Right atrium auricular region (tissue), 2 donors: ENCODE measurements at places on chromosomes 2 and 18. TPM values are rescaled to one million over a fixed set of nuclear protein-coding genes. Genes with fewer than 3 reads are reported as not detected.

The FAP gene
- total RNA-seq: 5.7 TPM

- no peaks in the 10 kb centered on the region for H3K4me1 ChIP-seq
- H3K27ac ChIP-seq: no peak overlapping the region
- H3K36me3 ChIP-seq: no peaks in the 10 kb centered on the region
- no peak for DNase-seq
- H3K27me3 ChIP-seq: no peaks in the 10 kb centered on the region
Observed at GRCh38 chr2:59947209-59947608, 606.2 kb downstream of the BCL11A start.

DNA sequence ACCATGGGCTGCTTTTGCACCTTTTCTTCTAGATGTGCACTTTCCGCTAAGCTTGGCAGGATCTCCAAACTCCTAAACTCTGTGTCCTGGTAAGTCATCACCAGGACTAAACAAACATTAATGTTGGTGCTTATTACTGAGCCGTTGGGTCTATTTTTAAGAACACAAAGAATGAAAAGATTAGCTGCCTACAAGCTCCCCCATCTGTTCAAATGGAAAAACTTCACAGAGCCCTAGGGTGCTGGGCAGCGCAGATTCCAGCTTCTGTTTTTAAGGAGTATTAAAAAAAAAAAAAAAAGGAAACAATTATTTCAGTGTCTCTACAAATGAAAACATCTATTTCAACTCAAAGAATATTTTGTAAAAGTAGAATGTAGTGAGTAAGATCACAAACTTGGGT lies 97.8 kb upstream of the AQP4 start:
- no peaks in the 10 kb centered on the region for H3K36me3 ChIP-seq
- H3K4me3 ChIP-seq: no peak overlapping the region
- H3K27ac ChIP-seq: no peak overlapping the region
- no peaks in the 10 kb centered on the region for H3K4me1 ChIP-seq
- no peaks in the 10 kb centered on the region for H3K27me3 ChIP-seq
- DNase-seq: no peak

The DCC gene
- not detected for total RNA-seq

DNA sequence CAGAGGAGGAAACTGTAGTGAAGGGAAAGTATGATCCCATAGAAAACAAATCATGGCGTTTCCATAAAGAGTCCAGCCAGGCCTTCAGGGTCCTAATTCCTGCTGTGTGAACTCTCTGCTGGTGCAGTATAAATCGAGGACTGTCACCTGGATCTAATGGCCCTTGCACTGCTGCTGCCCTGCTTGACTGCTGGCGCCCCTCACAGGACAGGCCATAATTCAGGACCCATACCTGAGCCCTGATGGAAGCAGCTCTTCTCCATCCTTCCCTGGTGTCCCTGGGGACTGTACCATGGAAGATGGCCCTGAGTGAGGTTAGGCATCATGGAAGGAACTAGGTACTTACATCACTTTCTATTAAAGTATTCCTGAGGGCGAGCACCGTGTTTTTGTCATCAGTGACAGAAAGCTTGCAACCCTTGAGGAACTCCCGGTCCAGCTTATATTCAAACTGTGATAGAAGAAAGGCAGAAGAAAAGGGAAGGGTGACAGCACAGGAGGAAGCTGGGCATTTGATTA lies 116.9 kb downstream of the RIF1 start:
- H3K27me3 ChIP-seq: no peaks in the 10 kb centered on the region
- no peak overlapping the region for H3K27ac ChIP-seq
- H3K4me1 ChIP-seq: no peaks in the 10 kb centered on the region

GRCh38 chr2:200379481-200380090 lies 73.1 kb downstream of the SPATS2L start:
- no peaks in the 10 kb centered on the region for H3K36me3 ChIP-seq
- no peak overlapping the region for H3K4me3 ChIP-seq
- H3K27ac ChIP-seq: no peak overlapping the region
- no peak for DNase-seq
- no peaks in the 10 kb centered on the region for H3K27me3 ChIP-seq

GRCh38 chr2:88933980-88934379 lies 242.5 kb downstream of the RPIA start:
- no peaks in the 10 kb centered on the region for H3K36me3 ChIP-seq
- H3K27ac ChIP-seq: no peak overlapping the region
- no peaks in the 10 kb centered on the region for H3K27me3 ChIP-seq
- no peak for DNase-seq

DNA sequence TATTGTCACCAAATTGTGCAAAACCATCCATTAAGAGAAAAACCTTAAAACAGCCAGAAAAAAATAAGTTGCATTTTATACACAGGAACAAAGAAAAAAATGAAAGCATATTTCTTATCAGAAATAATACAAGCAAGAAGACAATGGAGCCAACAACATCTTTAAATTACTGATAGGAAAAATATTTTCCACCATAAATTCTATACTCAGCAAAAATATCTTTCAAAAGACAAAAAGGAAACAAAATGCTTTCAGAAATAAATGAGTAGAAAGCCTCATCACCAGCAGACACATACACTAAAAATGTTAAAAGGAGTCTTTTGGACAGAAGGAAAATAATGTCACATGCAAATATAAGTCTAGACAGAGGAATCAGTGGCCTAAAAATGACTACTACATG lies 106.4 kb upstream of the TRIB2 start:
- H3K4me1 ChIP-seq: peaks cover 8% of the 10 kb centered on the region
- no peak overlapping the region for H3K27ac ChIP-seq
- no peaks in the 10 kb centered on the region for H3K27me3 ChIP-seq
- H3K36me3 ChIP-seq: no peaks in the 10 kb centered on the region
- H3K4me3 ChIP-seq: no peak overlapping the region

The CD28 gene
- total RNA-seq: 1.6 TPM

The CPS1 gene
- total RNA-seq: 2.2 TPM

DNA sequence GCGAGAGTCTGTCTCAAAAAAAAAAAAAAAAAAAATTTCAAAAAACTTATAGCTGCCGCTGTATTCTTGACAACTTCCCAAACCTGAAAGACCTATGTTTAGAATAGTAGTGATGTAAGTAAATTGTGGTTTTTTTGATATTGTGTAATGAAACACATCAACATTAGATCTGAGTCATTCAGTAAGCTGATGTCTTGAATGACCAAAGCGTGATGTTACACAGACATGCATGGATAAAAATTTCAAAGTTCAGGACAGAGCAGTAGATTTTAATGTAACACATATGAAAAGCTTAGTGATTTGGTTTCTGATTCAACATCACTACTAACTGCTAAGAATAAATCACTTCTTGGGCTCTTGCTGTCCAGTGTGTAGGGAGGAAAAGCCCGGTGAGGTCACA lies 69.3 kb upstream of the MEX3C start:
- H3K36me3 ChIP-seq: no peaks in the 10 kb centered on the region
- H3K27me3 ChIP-seq: no peaks in the 10 kb centered on the region

DNA sequence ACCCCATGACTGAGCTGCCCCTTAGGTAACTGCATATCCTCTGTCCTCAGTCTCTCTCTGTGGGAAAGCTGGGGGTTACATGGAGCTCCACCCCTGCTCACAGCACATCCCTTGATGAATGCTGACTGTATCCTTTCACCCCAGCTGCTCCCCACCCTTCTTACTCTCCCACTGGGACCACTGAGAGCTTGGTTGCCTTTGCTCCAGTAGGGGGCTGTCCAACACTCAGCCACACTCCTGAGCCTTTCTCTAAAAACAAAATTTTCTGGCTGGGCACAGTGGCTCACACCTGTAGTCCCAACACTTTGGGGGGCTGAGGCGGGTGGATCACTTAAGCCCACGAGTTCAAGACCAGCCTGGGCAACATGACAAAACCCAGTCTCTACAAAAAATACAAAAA lies 89.2 kb upstream of the MSH2 start:
- no peaks in the 10 kb centered on the region for H3K27me3 ChIP-seq
- no peak for DNase-seq
- no peak overlapping the region for H3K27ac ChIP-seq
- peaks cover 31% of the 10 kb centered on the region for H3K4me1 ChIP-seq

The RGPD5 gene
- total RNA-seq: 14.9 TPM

The FOXD4L1 gene
- total RNA-seq: not detected

DNA sequence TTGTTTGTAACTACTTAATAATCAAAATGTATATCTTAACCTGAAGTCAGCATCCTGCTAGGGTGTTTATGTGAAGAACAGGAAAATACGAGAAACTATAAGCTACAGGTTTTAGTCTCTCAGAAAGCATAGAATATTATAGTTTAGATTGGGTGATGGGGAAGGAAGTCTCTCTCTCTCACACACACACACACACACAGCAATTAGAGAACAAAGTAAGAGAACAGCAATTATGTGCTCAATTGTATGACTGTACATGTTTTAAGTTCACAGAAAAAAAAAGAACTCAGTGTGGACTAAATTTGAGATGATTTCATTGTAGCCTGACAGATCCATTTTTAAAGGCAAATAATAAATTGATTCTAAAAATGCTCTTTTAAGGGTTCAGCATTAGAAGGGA lies 94.3 kb upstream of the ZNF516 start:
- no peak overlapping the region for H3K4me3 ChIP-seq
- H3K36me3 ChIP-seq: no peaks in the 10 kb centered on the region
- peaks cover 9% of the 10 kb centered on the region for H3K4me1 ChIP-seq
- no peaks in the 10 kb centered on the region for H3K27me3 ChIP-seq

The CRYBA2 gene
- not detected for total RNA-seq

DNA sequence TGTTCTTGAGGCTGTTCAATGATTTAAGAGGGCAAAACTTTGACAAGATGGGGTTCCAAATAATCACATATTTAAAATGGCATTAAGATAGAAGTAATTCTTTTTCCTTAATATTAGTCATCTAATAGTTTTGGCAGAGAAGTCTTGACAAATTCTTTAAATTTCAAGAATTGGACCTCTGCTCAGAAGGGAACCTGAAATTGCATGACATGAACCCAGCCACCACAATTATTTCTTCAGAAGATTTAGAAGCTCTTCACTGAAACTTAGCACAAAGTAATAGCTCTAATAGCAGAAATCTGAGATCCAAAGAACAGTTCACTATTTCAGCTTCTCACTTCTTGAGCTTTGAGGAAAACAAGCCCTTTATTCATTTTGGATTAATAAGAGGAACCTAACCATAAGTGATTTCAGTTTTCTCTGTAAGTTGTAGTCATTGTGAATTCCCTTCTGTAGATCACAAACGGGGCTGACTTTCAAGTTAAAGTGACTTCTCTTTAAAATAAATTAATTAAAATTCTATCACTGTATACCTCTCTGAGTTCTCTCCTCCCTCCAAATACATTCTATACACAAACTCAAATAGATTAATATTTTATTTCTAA lies 100.6 kb upstream of the ITGA4 start:
- DNase-seq: no peak
- no peaks in the 10 kb centered on the region for H3K4me1 ChIP-seq
- H3K4me3 ChIP-seq: no peak overlapping the region
- H3K27ac ChIP-seq: no peak overlapping the region
- H3K27me3 ChIP-seq: no peaks in the 10 kb centered on the region

The ABCG8 gene
- total RNA-seq: not detected

DNA sequence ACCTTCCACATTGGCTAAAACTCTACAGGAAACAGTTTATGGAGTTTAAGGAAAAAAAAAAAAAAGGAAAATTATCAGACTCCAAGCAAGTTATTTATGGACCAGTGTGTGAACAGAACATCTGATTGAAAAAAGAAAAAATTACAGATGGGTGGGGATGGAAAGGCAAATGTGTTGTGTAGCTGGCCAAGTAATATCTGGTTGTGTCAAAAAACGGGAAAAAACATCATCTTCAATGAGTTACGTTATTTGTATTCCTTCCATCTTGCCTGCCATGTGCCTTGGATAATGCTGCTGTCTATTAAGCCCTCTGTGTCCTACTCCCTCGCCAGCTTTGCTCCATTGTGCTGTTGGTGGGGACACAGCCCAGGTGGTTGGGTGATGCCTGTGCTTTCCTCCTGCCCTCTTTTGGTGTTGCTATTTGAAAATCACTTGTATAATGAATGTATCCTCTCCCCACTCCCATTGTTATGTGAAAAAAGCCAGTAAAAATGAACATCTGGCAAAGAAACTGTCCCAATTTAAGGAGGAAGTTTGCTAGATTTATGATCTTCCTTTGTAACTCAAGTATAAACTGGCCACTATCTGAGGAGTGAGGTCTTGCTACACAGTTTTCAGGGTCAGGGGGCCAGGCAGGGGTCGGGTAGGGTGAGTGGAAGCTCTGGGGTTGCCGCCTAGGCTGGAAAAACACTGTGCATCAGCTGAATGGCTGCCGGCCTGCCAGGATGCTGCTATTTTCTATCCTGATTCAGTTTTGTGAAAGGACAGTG lies 155.9 kb downstream of the FMNL2 start:
- no peak overlapping the region for H3K4me3 ChIP-seq
- H3K4me1 ChIP-seq: peaks cover 15% of the 10 kb centered on the region
- peak overlapping the region; percentile 62 for H3K27ac ChIP-seq
- no peaks in the 10 kb centered on the region for H3K36me3 ChIP-seq

The ATG16L1 gene
- total RNA-seq: 12.8 TPM

DNA sequence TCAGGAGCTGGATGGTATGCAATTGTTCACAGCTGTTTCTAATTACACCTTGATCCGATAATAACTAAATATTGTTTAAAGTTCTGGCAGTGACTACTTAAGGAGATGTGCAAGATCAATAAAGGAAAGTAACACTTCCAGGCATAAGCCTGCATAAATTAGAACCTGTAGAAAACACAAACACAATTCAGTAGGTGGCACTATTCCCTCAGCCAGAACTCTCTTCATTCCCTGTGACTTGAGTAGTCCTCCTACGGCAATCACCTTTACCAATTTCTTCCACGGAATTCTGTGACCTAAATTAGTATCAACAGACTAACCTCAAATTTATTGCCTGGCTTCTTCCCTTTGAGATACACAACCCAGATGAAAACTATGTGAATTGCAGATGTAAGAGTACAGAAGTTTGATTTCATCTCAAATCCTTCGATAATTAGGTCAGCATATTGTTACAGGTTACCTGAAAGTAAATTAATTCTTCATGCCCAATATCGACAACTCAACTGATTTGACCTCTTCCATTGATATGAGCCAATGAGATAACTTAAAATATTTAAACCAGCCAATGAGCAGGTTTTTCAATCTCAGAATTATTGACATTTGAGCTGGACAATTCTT lies 137.8 kb downstream of the PID1 start:
- no peak overlapping the region for H3K4me3 ChIP-seq
- DNase-seq: no peak
- no peaks in the 10 kb centered on the region for H3K36me3 ChIP-seq
- H3K27ac ChIP-seq: no peak overlapping the region
- H3K4me1 ChIP-seq: peaks cover 9% of the 10 kb centered on the region
- no peaks in the 10 kb centered on the region for H3K27me3 ChIP-seq

The MFF gene
- 93.1 TPM for total RNA-seq

GRCh38 chr2:75458201-75458600 lies 102.5 kb downstream of the EVA1A start:
- H3K27ac ChIP-seq: no peak overlapping the region
- H3K4me3 ChIP-seq: no peak overlapping the region
- no peaks in the 10 kb centered on the region for H3K4me1 ChIP-seq
- no peak for DNase-seq
- H3K27me3 ChIP-seq: no peaks in the 10 kb centered on the region
